Activated naive CD4-positive, alpha-beta T cell treated with anti-CD3 and anti-CD28 coated beads, Interleukin-2, amount 50 U/mL, for 72 hours (primary cell): ENCODE measurements at places on chromosomes 12 and 14.

DNA sequence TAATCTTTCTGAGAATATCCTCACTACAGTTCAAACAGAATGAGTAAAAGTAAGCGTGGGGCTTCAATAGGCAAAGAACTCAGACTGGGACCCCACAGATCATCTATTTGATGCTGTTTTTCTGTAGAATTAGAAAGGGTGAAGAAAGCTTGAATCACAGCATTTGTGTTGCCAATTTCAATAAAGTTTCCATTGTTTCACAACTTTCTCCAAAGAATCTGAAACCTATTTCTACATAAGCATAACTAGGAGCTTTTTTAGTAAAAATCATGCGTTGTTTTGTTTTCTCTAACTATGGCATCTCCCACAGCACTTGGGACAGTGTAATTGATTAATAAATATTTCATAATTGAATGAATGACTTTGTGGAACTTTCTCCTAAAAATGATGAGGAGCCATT is 16.7 kb upstream of the NEDD1 start:
- no peak for DNase-seq

DNA sequence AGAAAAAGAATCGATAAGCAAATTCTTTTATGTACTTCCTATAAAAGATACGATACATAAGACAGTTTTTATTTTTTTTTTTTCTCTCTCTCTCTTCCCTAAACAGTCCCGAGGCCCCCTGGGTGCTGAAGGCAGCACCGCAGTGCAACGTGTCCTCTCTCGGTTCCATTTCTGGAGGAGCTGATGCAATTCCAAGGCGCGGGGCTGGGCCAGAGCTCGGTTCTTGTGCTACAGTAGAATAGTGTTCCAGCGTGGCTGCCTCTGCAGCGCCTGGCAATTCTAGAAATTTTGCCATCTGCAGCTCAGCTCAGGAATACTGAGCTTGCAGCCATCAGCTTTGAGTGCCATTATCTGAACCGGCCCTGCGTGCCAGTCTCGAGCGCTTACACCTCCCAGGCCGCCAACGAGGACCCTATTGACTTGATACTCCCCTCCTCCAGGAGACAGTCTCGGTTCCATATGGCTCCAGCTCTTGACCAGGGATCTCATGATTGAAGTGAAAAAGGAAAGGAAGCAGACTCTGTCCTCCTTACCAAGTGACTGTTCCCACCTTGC is 630 bp downstream of the ALDH1L2 start:
- no peak for DNase-seq

- no peak for DNase-seq
Observed at GRCh38 chr12:64457032-64457431, 5.1 kb downstream of the TBK1 start.

GRCh38 chr12:110677206-110677911 is 11.6 kb downstream of the HVCN1 start:
- DNase-seq, result no peak
